NB4 (cell line): ENCODE measurements at places on chromosomes 12 and 14.

DNA sequence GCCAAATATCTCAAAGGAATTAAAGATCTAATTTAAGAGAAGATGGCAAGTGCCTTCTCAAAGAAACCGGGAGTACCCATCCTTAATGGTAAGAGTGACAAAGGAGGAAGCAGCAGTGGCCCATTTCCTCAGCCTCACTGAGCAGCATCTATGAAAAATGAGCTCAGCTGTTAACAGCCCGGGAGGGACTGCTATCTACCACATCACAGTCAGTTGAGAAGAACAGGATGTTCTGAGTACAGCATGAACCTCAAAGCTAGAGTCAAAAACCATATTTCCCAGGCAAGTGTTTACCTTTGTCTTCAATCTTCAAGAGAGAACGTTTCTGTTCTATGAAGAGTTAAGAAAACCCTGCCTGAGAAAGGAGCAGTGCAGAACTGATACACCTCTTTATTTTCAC, 115.0 kb downstream of the BTG1 start:
- DNase-seq = peak; percentile 40

GRCh38 chr12:49909356-49909755, 5.7 kb upstream of the FAIM2 start:
- DNase-seq = no peak

DNA sequence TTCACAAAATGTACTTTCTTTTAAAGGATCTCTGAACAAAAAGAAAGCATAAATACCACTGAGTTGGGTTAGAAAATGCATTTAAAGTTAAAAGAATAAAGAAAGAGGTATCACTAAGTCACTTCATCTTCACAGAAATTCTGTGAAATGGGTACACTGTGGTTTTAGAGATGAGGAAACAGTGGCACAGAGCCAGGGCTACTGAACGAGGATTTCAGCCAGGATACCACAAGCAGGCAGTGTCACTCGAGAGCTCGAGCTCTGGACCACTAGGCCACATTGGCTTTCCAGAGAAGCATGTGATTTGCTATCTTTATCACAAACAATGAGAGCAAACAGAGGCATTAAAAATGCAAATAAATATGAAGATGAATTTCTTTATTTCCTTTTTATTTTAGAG, 51.0 kb downstream of the WDHD1 start:
- DNase-seq = peak; percentile 11

- DNase-seq = peak; percentile 53
Observed at GRCh38 chr12:68451261-68452077, 119.3 kb upstream of the MDM1 start.

DNA sequence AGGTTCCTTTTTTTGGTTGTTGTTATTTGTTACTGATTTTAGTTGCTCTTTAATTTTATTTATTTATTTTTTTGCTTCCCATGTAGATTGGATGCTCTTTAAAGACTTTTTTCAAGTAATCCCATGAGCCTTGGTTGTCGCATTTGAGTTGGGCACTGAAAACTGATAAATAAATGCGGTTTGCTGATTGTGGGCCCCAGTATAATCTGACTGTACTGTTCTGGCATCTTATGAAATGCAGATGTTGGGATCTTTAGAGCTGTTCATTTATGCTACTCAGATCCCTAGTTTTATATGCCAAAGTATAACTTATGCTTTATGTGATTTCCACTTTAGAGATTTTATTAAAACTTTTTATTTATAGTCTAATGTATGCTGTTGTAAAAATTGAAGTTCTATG, 33.3 kb downstream of the WNK1 start:
- DNase-seq = no peak

GRCh38 chr14:22095860-22096513, 422.4 kb upstream of the OR4E1 start:
- DNase-seq = no peak

- DNase-seq = no peak
Observed at GRCh38 chr12:77160931-77161330, 95.6 kb upstream of the E2F7 start.

DNA sequence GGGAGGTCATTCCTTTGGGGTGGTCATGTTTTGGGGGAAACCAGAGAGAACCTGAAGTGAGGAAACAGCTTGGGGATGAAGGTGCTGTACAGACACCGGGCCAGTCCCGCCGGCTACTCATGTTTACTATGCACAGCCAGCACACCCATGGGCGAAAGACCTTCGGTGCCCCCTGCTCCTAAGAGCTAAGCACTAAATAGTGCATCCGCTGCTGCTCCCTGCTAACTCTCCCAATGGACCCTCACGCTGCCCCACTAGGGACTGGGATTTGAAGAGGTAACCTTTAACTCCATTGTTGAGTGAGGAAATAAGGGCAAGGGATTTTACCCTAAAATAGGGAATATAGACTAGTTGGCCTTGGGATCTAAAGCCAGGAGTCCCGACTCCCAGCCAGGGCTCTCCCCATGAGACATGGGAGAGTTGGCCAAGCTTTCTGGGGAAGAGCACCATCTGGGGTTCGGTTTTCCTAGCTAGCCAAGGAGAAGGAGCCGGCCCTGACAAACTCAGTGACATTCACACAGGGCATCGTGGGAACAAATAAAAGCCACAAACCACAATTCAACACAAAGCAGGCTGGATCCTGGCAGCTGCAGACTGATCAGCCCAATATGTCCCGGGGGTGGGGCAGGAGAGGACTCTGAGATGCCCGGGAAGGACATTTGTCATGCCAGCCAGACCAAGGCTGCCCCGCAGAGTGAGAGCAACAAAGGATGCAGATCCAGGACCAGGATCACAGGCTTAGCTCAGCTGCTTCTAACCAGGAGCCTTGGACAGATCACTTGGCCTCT, 91.7 kb downstream of the SINHCAF start:
- DNase-seq = no peak

DNA sequence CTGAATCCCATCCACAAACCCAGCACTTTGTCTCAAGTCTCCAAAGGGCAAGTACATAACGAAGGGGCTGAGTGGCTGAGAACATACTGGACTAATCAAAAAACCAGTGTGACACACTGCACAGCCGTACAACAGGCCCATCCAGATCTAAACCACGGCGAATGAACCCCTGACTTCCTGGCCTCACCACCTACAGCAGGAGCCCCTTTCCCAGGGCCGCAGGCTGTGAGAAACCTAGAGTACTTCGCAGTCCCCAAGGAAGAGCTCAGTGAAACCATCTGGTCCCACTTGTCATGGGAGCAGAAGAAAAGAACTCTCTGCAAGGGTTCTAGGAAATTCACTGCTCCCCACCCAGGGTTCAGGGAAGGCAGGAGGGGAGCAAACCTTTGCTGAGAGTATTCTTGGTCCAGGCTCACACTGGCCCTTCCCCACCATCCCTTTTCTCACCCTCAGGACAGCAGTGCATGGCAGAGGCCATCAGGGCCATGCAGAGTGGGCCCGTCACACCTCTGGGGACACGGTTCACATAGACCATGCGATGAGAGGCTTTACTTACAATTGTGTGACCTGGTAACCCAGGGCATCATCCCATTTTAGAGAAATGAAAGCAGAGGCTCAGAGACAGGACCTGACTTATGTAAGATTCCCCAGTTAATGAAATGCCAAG, 192.8 kb downstream of the BCL11B start:
- no peak for DNase-seq

- DNase-seq = no peak
Observed at GRCh38 chr12:20620261-20620660, 74.9 kb upstream of the SLCO1C1 start.

GRCh38 chr12:114491916-114492315, 86.0 kb upstream of the TBX5 start:
- DNase-seq = no peak

DNA sequence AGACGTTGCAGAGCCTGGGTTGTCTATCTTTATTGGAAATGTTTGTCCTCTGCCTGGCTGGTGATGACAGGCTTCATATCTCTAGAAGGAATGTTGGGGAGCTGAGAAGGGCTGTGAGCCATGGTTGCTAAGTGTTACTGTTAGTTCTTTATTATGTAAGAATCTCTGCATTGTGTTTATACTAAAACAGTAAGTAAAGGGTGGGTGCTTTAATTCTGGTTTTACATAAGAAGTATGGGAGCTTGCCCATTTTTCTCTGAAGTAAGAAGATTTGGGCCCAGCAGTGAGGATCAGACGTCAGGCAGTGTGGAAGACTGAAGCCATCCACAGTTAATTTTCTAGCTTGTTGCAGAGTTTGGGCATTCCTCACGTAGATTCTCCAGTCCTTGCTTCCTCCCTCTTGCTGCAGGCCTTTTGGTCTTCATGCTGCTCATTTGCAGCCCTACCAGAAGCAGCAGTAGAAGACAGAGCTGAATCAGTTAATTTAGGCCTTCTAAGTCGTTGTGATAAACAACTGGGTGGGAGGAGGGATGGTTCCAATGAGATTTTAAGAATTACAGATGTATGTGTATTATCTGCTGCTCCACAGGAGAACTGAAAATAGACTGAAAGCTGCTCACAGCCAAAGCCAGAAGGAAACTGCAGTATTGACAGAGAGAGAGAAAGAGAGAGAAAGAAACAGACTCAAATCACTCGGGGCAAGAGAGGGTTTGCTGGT, 21.4 kb downstream of the WNT5B start:
- DNase-seq = no peak

- no peak for DNase-seq
Observed at GRCh38 chr12:14219156-14219555, 146.3 kb upstream of the ATF7IP start.

GRCh38 chr14:74913986-74914573, 9.0 kb downstream of the RPS6KL1 start:
- peak; percentile 61 for DNase-seq

- DNase-seq = peak; percentile 63
Observed at GRCh38 chr14:36070031-36070719, 106.3 kb downstream of the PTCSC3 start.

- no peak for DNase-seq
Observed at GRCh38 chr12:50533203-50533584, 28.4 kb downstream of the DIP2B start.

DNA sequence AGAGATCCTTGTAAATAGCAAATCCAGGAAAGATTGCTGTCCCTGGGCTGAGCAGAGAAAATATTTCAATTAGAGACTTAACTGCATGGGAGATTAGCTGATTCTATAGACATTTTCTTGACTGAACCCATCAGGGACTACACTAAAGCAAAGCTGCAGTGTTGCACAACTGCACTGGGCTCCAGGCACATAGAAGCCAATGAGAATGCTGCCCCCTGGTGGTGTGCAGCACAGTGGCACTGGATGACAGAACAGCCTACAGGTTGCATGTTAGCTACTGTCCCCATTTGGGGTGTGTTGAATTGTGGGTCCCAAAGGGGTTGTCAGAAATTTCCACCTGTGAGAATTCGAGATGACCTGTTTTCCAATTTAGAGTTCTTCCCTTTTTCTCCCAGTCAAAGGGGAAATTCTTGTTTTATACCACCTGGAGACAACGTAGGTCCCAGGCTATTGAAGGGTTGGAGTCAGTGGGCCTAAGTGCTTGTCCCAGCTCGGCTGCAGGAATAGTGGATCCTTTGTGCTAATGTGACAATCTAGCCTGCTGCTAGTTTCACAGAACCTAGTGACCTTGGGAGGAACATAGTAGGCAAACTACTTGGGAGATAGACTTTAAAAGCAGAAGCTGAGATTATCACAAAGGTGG, 114.7 kb downstream of the SLC8A3 start:
- DNase-seq = peak; percentile 80

DNA sequence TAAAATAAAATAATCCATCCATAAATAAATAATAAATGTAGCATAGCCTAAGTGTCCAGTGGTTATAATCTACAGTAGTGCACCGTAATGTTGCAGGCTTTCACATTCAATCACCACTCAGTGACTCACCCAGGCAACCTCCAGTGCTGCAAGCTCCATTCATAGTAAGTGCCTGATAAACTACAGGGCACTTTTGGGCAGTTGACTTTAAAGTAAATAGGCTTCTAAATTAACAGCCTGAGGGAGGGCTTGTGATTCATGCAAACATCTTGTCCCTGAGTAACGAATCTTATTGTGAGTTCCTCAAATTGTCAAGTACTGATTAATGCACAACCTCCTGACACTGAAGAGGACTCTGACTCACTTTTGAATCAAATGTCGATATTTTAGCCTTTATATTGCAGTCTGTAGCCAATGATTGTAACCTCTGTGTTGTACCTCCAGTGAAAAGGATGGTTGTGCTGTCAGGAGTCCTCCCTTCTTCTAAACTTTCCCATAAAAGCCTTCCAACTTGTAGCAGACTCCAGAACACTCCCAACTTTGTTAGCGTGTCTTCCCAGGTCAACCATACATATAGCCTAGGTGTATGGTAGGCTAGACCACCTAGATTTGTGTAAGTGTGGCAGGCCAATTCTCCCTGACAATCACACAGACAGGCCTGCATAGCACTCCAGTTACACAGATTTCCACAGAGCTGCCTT, 55.0 kb upstream of the BICD1 start:
- DNase-seq = peak; percentile 62

DNA sequence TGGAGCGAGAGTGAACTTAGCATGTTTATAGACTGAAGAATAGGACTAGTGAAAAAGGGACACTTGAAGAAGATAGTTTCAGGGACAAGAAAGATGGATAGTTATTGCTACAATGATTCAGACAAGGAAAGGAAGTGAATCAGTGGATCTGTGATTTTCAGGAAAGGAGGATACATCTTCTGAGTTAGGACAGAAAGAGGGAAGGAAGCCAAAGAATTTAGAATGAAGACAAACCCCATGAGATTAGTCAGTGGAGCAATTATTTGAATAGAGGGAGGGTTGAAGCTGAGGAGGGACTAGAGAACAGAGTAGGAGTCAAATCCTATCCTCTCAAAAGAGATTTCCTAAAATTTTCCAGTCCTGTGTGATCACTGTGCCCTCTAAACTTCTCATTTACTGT, 282.7 kb downstream of the AKAP6 start:
- no peak for DNase-seq

- DNase-seq = no peak
Observed at GRCh38 chr14:101253948-101254347, 307.3 kb upstream of the DIO3 start.

DNA sequence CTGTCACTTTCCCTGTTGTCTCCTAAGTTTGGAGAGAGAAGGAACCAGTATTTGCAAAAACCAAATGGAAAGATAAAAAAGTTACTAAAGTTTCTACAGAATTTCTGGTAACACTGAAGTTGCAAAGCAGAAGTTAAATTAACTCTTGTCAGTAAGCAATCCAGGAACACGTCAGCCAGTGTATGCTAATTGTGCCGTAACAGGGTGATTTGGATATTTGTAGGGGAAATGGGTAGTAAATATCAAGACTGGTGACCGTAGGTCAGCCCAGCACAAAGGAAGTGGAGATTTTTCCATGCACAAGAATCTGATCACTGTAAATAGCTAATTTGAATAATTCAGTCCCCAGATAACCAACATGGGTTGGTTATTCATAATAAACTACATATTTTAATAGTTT, 2.3 kb downstream of the CDKN1B start:
- peak; percentile 78 for DNase-seq

GRCh38 chr12:74043343-74043742, 494.3 kb upstream of the ATXN7L3B start:
- no peak for DNase-seq

GRCh38 chr12:42145552-42146215, 1.0 kb upstream of the GXYLT1 start:
- peak; percentile 52 for DNase-seq
